Stimulated activated CD8-positive, alpha-beta memory T cell treated with anti-CD3 and anti-CD28 coated beads, Interleukin-4, amount 100 ng/mL, for 1 hour (primary cell): ENCODE measurements at places on chromosomes 1 and 21.

DNA sequence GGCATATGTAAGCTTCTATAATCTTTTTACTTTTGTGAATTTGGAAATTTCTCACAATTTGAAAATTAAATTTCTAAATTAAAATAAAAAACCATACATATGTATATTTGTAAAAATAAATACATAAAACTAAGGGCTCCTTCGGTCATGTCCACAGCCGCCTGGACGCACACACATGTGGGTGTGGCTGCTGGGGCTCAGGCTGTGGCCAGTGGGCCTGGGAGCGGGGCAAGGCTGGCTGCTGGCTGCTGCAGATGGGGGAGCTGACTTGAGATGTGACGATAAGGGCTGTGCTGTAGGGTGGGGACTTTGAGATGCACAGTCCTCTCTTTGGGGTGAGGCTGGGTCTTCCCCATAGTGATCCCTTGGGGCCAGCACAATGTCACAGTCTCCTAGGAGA lies 4.8 kb downstream of the RER1 start:
- no peak for DNase-seq

DNA sequence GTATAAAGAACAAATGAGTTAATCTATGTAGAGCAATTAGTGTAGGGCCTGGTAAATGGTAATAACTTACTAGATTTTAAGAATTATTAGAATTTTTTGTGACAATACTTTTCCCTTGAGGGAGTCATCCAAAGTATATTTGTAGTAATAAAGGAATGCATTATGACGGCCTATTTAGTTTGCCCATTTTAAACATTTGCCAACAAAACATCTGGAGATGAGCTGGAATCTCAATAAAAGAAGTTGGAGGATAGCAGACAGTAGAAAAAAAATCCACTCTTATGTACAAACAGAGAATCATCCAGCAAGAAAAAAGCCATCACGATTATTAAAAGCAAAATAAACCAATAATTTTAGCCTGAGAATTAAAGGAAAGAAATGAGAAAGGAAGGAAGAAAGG lies 567.3 kb upstream of the ADAMTS5 start:
- DNase-seq: no peak

GRCh38 chr1:224292419-224292818 lies 37.6 kb downstream of the NVL start:
- DNase-seq: no peak

DNA sequence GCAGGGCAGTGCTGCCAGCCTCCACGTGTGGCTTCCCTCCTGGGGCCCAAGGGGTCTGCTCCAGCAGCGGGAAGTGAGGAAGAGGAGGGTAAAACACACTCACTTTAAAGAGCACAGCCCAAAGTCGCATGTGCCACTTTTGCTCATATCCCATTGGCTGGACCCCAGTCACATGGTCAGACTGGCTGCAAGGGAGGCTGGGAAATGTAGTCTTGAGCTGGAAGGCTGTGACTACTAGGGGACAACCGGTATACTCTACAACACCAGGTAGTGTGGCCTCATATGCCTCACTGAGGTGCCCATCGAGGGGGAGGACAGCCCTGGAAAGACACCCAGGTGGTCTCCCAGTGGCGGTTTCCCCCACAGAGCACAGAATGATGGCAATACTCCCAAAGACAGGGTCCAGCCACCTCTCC lies 45.2 kb downstream of the CAMK2N1 start:
- DNase-seq: no peak

DNA sequence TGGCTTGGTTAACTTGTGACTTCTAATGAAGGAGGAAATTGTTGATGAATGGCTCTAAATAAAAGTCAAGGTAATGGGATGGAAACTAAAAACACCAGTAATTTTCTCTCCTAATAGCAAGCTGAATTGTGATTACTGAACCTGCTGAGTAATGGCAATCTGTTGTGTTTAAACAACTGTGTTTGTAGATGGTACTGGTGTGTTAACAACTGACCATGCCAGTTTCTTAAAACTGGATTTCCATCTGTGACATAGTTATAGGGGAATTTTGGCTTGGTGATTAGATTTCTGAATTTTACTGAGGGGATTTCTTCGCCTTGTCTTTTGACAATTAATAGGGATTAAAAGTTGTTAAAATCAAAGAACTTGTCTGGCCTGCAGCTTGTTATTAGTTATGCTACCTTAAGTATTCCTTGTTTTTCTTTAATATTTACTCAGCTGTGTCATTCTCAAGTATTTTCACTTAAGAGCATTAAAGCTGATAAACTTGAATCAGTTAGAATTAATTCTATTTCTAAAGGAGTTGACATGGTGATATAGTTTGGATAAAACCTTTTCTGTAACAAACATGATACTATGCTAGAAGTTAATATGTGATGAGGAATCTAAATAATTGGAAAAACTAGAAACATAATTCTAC lies 7.9 kb upstream of the ERO1B start:
- no peak for DNase-seq

- DNase-seq: no peak
Observed at GRCh38 chr1:59061876-59062275, 235.0 kb upstream of the FGGY start.

GRCh38 chr1:60503266-60503925 lies 429.8 kb upstream of the C1orf87 start:
- no peak for DNase-seq

- no peak for DNase-seq
Observed at GRCh38 chr21:41231060-41231459, 63.1 kb downstream of the BACE2 start.
